ENCODE measurements at places on chromosomes 6 and 20. TPM values are rescaled to one million over a fixed set of nuclear protein-coding genes. Genes with fewer than 3 reads are reported as not detected.

- H3K27me3 ChIP-seq = no peaks in the 10 kb centered on the region
- no peak overlapping the region for H3K4me3 ChIP-seq
- DNase-seq = no peak
- peak overlapping the region; percentile 57 for H3K27ac ChIP-seq
- H3K36me3 ChIP-seq = peaks cover 10% of the 10 kb centered on the region
Measured at GRCh38 chr6:158761746-158762145, 57.4 kb downstream of the EZR start.

- no peaks in the 10 kb centered on the region for H3K27me3 ChIP-seq
- H3K27ac ChIP-seq = no peak overlapping the region
- H3K36me3 ChIP-seq = peaks cover 28% of the 10 kb centered on the region
- H3K4me1 ChIP-seq = peaks cover 3% of the 10 kb centered on the region
Measured at GRCh38 chr6:44428682-44429081, 41.2 kb downstream of the CDC5L start.

GRCh38 chr6:32941214-32941768, 463 bp upstream of the HLA-DMB start:
- DNase-seq = no peak
- H3K4me1 ChIP-seq = peaks cover 12% of the 10 kb centered on the region

GRCh38 chr20:21512634-21513180, 1.2 kb downstream of the NKX2-2 start:
- H3K36me3 ChIP-seq = no peaks in the 10 kb centered on the region
- no peak overlapping the region for H3K4me3 ChIP-seq
- no peak overlapping the region for H3K27ac ChIP-seq
- DNase-seq = no peak

DNA sequence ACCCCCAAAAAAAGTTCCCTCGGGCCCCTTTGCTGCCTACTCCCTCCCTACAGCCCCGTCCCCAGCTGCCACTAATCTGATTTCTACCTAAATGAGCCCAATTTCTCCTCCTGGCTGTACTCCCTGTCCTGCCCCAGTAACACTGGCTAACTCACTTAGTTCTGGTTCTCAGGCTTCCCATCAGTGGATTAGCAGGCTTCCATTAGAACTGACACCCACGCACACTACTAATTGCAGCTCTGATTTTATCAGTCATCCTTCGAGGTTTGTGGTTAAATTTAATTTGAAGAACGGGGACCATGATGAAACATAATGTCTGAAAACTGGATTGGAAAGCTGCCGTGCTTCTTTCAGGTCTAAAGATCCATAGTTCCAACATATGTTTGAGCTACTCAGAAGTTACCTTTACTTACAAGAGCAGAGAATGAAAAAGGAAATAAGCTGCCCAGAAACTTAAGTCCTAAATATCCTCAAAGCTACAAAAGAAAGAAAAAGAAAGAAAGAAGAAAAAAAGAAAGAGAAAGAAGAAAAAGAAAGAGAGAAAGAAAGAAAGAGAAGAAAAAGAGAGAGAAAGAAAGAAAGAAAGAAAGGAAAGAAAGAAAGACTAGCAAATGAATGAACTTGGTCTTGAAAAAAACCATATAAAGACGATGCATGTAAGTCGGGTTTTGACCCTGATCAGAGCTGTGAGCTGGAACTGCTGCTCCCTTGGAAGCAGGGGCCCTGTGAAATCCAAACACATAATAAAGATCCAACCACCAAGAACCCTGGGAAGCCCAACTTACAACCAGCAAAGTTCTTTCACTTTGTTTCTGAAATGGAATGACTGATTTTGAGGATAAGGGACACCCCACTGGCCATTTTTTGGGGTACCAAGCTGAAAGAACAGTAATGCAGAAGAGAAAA, 51.7 kb downstream of the CNKSR3 start:
- H3K36me3 ChIP-seq = no peaks in the 10 kb centered on the region
- no peaks in the 10 kb centered on the region for H3K27me3 ChIP-seq
- peaks cover 6% of the 10 kb centered on the region for H3K4me1 ChIP-seq
- no peak overlapping the region for H3K27ac ChIP-seq
- H3K4me3 ChIP-seq = no peak overlapping the region

Gene PLCB4
- total RNA-seq = 2.5 TPM

GRCh38 chr20:51700809-51701285, 67.3 kb downstream of the ATP9A start:
- peak; percentile 35 for DNase-seq
- no peaks in the 10 kb centered on the region for H3K36me3 ChIP-seq
- no peaks in the 10 kb centered on the region for H3K27me3 ChIP-seq
- H3K4me3 ChIP-seq = no peak overlapping the region
- H3K27ac ChIP-seq = no peak overlapping the region
- peaks cover 5% of the 10 kb centered on the region for H3K4me1 ChIP-seq

DNA sequence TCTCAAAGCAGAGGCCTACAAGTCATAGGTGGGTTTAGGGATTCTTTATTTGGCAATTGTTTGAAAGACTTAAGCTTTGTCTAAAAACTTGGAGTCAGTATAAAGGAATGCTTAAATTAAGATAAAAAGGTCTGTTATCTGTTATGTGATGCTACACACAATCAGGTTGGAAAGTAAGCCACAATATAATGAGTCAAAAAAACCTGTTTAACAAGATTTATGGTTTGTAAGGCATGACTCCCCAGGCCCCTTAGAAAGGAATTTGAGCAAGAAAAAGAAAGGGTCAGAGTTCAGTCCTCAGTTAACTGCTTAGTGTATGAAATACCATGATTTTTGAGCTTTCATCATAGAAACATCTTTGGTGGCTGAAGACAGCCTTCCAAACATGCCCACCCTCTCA, 66.8 kb upstream of the HMGN3 start:
- H3K27me3 ChIP-seq = no peaks in the 10 kb centered on the region
- no peaks in the 10 kb centered on the region for H3K36me3 ChIP-seq
- peaks cover 22% of the 10 kb centered on the region for H3K4me1 ChIP-seq
- no peak overlapping the region for H3K27ac ChIP-seq
- H3K4me3 ChIP-seq = no peak overlapping the region
- no peak for DNase-seq

GRCh38 chr6:156870924-156871539, 93.9 kb downstream of the ARID1B start:
- no peaks in the 10 kb centered on the region for H3K27me3 ChIP-seq
- H3K4me3 ChIP-seq = no peak overlapping the region
- no peak for DNase-seq
- H3K27ac ChIP-seq = no peak overlapping the region

Data from HCT116 (cell line).